Stimulated activated CD8-positive, alpha-beta memory T cell treated with anti-CD3 and anti-CD28 coated beads, Interleukin-7, amount 100 ng/mL, for 4 hours (primary cell): ENCODE measurements at places on chromosomes 3 and 15.
A peak's percentile ranks its signal among the peaks of the same experiment; 100 is the strongest.

- DNase-seq: no peak
Measured at GRCh38 chr3:110783541-110783940, 288.1 kb upstream of the NECTIN3 start.

GRCh38 chr3:3615533-3615932, 183.7 kb upstream of the LRRN1 start:
- DNase-seq: no peak

- DNase-seq: no peak
Measured at GRCh38 chr3:58111513-58112184, 99.1 kb downstream of the DNASE1L3 start.

DNA sequence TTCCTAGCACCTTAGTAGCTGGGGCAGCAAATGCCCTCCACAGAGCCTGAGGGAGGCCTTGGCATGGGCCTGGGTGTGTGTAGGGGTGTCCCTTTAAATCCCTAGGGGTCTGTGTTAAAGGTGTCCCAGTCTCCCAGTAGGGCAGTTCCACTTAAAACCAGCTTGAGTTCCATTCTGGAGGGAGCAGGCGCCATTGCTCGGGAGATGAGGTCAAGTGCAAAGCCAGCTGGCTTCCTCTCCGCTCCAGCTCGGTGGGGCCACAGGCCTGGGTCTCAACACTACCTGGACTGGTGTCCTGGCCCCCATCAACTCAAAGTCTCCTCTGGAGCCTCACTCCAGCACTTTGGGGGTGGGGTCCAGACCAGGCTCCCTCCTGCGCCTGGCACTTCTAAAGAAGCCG, 25.2 kb downstream of the FEM1B start:
- DNase-seq: no peak

DNA sequence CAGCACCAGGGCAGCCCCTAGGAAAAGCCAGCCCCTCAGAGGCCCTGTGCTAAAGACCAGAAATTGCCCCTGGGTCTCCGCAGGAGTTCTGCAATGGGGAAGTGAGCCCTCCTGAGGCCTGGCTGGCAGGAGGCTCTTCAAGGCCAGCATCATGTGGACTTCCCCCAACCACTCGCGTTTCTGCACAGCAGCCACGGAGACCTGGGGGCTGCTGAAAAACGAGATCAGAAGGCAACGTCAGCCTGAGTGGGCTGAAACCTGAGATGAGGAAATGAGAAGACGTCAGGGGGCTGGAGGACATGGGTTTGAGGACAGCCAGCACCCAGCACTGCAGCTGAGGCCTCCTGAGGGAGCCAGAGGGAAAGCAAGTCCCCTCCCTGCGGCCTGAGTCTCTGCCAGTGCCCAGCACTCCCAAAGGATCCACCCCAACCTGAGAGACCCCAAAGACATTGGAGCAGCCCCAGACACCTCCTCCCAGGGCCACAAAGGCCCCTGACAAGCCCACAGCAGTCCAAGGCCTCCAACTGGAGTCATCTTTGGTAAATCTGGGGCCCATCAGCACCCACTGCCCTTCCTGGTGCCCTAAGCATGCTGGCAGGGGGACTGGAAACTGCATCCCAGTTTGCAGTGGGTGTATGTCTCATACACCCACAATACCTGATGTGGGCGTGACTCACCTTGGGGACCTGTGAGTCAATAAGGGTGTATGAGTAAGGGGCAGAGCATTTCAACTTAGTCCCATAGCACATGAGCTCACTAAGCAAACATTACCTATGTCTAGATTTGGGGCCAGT, 29.2 kb upstream of the CYP11A1 start:
- peak; percentile 73 for DNase-seq

DNA sequence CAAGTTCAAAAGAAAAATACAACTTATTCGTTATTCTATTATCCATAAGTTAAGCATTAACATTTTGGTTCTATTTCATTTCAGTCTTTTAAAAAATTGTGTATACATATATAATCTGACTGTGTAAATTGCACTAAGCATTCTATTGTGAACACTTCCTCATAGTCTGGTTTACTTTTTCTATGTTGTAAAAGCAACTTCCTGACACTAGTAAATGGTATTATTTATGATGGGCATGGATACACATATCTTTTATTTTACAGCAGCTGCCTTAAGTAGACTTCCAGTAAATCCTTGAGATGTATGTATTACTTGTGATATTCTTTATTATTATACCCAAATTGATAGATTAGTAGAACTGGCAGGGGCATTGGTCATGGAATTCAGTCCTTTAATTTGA, 58.2 kb downstream of the FNDC3B start:
- DNase-seq: no peak

DNA sequence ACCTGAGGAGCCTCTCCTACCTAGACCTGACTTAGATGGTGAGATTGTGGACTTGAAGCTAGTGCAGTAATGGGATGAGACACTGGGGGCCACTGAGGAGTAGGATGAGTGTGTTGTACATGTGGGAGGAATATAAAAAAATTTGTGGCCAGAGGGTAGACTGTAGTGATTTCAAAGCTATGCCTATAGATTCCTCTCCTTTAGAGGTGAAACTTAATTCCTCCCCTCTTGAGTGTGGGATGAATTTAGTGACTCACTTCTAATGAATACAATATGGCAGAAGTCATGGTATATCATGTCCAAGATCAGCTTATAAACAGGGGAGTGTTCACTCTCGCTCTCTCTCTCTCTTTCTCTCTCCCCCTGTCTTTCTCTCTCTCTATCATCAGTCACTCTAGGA, 6.7 kb downstream of the ZNF860 start:
- no peak for DNase-seq

DNA sequence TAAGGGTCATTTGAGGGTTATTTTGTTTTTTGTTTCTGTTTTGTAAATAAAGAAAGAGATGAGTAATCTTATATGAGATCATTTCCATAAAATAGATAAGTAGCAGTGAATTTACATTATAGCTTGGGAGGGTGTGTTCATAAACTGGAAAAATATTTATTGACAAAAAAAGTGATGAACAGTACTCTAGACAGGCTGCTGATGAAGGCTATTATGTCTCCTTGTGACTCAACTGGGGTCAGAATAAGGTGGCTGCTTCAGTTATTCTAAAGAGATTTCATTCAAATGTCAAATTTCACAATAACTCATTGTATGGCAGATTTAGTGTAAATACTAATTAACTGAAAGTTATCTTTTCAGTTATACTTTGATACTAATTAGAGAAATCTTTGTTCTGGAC, 251.1 kb upstream of the CMC1 start:
- no peak for DNase-seq

DNA sequence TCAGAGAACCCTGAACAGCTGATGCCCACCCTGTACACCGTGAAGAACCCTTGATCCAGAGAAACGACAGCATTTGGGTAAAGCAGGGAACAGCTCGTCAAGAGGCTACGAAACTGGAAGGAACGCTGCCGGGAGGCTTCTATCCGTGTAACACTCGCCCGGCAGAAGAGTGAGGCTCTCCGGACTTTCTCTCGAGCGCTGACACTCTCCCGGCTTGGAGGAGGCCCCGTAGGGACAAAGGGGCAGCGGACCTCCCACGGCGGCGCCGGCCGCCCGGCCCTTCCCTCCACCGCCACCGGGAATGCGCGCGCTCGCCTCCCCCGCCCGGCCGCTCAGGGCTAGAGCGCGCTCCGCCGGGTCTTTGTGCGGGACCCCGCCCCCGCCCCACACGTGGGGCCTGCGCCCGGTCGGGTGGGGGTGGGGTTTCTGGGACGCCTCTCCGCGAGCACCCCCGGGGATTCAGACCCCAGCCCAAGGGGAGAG, 1.7 kb downstream of the HYAL2 start:
- DNase-seq: no peak

GRCh38 chr3:42067326-42067725, 23.8 kb upstream of the TRAK1 start:
- DNase-seq: no peak

DNA sequence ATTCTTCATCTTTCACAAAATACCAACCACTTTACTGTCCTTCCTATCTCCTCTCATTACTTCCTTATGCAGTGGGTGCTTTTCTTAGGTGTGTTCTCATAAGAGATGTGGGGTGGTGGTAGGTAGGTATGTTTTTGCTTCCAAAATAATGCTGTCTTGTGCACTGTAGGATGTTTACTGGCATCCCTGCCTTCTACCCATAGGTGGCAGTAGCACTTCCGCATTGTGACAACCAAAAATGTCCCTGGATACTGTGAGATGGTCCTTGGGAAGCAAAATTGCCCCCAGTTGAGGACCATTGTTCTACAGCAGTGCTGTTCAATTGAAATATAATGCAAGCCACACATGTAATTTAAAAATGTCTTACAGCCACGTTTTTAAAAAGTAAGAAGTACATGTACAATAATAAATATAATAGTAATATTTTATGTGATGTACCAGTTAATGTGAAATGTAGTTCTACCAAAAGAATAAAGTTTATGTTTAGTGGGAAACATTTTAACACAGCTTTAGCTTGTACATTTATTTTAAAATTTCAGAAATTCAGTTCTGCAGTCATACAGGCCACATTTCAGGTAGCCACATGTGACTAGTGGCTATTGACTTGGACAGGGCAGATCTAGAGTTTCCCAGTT, 75.2 kb downstream of the NEO1 start:
- DNase-seq: no peak

DNA sequence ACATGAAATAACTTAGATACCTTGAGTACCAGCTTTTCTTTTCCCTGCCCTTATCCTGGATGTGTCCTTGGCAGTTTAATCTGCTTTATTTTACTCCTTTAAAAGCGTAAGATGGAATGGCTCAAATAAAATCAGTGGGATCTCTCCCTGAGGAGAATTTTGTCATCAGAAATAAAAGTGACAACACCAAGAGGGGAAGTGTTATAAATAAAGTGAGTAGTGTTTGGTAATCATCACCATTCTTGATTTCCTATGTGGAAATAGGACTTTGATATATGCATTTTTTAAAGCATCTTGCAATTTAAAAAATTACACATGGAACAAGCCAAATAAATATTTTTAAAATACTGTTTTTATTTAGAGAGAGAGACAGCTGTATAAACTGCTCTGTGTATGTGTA, 76.5 kb downstream of the MBNL1 start:
- no peak for DNase-seq

DNA sequence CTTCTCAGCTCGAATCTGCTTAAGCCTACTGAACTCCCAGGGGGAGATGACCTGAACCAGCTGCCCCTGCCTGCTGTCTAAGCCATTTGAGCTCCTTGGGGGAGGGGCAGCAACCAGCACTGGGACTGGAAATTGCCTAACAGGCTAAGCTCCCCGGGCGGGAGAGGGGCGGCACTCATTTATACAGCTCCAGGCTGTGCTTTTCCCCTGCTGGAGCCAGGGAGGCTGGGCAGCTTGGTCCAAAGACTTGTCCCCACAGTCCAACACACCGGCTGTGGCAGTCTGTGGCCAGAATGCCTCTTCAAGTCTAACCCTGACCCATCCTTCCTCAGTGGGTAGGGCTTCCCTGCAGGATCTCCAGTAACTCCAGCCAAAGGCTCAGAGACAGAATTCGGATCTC, 1241.5 kb downstream of the ROBO2 start:
- DNase-seq: no peak

DNA sequence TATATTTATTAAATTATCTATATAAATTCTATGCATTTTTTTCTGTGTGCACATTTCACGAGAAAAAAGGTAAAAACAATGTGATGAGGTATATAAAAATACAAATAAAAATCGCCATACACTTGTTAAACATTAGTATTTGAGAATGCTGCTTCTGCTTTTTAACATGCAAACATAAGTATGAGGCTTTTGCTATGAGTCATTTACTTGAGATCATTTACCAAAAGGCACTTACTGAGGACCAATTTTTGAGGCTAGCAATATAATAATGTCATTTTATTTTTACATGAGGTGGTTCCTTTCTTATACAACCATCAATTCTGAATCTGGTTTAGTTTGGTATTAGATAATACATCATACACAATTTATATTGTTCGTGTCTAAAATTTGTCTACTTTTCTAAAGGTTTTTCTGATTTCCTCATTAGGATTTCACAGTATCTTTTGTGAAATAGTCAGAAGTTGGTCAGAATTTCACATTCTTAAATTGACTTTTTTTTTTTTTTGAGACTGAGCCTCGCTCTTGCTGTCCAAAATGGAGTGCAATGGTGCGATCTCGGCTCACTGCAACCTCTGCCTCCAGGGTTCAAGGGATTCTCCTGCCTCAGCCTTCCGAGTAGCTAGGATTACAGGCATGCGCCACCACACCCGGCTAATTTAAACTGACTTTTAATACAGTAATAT, 25.6 kb downstream of the DCUN1D1 start:
- DNase-seq: no peak

DNA sequence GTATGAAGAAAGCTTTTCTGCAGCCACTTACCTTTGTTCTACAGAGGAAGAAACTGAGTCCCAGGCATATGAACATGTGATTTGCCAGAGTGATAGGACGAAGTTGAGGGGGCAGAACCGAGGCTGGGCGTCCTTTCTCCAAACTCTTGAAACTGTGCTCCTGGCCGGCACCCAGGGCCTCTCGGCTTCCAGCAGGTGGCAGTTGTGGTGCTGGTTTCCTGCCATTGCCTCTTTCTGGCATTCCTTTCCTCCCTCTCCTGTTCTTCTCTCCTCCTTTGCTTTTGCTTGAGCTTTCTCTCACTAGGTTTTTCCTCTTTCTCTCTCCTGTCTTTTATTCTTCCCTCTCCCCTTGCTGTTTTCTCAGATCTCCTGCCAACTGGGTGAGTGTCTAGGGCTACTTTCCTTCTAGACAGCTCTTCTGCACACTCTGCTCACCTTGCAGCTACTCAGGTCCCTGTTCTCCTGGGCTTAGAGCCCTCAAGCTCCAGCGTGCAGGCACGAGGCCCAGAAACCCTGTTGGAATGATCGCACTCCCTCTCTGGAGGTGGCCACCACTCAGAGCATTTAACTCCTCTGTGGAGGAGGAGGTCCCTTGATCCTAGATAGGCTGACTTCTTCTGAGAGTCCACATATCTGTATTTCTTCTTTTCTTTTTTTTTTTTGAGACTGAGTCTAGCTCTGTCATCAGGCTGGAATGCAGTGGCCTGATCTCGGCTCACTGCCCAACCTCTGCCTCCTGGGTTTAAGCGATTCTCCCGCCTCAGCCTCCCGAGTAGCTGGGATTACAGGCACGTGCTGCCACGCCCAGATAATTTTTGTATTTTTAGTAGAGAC, 26.2 kb downstream of the TRAK1 start:
- DNase-seq: no peak

- no peak for DNase-seq
Measured at GRCh38 chr3:20125897-20126296, 60.1 kb downstream of the SGO1 start.

DNA sequence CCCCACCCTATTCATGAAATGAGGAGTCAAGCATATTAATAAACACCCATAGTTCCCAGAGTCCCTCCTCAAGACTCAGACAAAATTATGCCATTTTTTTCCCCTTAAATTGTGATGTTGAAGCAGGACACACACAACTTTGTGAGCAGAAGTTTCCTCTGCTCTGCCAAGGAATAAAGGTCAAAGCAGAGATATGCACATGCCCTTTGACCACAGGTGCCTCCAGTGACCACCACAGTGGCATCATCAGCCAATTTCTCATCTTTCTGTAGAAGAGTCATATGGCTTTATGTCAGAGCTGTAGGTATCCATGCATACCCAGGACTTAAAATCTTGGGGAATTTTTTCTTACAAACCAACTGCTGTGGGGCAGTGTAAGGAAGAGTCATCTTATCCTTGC, 304.4 kb upstream of the GADL1 start:
- DNase-seq: no peak

- peak; percentile 58 for DNase-seq
Measured at GRCh38 chr15:68791431-68792283, 29.0 kb downstream of the ANP32A start.
